Activated CD4-positive, alpha-beta memory T cell treated with anti-CD3 and anti-CD28 coated beads, Interleukin-2, amount 10 ng/mL, durations not matched to agents 7 days and 5 days (primary cell): ENCODE measurements at places on chromosomes 11 and 22.
A peak's percentile ranks its signal among the peaks of the same experiment; 100 is the strongest.

DNA sequence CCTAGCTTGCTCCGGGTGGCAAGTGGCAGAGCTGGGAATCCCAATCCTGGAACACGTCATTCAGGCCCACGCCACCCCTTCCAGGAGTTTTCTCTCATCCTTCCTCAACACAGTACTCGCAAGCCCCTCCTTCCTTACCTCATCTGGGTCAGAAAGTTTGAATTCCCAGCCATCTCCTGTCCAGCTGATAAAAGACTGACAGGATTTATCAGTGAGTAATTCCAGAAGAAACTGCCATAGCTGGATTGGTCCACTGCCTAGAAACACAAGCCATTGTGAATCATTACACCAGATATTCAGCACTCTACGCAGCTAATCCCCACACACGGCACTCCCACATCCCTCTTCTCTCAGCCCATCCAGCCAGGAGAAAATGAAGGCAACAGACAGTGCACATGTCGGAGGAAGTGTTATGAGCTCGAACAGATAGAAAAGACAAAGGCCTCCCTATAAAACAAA, 124.0 kb downstream of the ETS1 start:
- DNase-seq = no peak

- DNase-seq = no peak
Measured at GRCh38 chr11:78958444-78958843, 383.8 kb upstream of the NARS2 start.

- DNase-seq = no peak
Measured at GRCh38 chr11:33704240-33705002, 3.8 kb upstream of the C11orf91 start.

GRCh38 chr11:133263332-133263731, 269.0 kb downstream of the OPCML start:
- DNase-seq = no peak

GRCh38 chr22:45664136-45664646, 7.4 kb upstream of the ATXN10 start:
- no peak for DNase-seq

DNA sequence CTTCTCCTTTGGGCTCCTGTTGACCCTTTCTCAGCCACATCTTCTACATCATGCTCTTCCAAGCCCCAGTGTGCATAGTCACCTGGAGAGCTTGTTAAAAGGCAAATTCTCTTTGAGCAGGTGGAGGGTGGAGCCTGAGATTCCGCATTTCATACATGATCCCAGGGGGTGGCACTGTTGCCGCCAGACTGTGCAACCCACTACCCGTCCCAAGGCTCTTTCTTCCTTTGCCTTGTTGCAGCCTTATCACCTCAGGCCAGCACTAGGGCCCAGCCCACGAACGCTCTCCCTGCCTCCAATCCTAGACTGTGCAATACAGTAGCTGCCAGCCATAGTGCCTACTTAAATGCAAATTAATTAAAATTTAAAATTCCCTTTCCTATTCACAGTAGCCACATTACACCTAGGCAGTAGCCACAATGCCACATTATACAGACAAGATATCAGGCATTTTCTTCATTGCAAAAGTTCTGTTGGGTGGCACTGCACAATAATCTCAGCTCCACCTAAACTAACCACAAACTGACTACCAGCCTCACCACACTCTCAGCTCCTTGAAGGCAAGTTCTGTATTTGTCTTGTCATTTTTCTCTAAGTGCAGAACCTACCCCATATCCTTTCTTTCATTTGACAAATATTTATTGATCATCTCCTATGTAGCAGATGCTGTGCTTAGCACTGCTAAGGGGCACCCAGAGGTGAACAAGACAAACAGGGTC, 4.6 kb upstream of the KCNJ5 start:
- no peak for DNase-seq

- peak; percentile 53 for DNase-seq
Measured at GRCh38 chr22:44023404-44024287, 456 bp upstream of the PARVB start.

GRCh38 chr11:117820071-117820470, 4.5 kb downstream of the FXYD2 start:
- DNase-seq = no peak

GRCh38 chr11:10573556-10573955, 5.1 kb upstream of the LYVE1 start:
- DNase-seq = no peak

DNA sequence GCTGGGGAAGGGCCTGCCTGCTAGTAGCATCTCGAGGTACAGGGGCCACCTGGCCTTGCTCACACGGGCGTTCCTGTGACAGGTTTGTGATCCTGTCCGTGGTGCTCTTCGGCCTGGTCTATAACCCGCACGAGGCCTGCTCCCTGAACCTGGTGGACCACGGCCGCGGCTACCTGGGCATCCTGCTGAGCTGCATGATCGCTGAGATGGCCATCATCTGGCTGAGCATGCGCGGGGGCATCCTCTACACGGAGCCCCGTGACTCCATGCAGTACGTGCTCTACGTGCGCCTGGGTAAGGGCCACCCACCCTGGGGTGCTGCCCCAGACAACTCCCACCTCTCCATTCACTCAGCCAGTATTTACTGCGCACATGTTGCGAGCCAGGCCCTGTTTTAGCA, 31.8 kb upstream of the MYRF start:
- no peak for DNase-seq

- no peak for DNase-seq
Measured at GRCh38 chr11:101428918-101429317, 154.9 kb downstream of the TRPC6 start.

DNA sequence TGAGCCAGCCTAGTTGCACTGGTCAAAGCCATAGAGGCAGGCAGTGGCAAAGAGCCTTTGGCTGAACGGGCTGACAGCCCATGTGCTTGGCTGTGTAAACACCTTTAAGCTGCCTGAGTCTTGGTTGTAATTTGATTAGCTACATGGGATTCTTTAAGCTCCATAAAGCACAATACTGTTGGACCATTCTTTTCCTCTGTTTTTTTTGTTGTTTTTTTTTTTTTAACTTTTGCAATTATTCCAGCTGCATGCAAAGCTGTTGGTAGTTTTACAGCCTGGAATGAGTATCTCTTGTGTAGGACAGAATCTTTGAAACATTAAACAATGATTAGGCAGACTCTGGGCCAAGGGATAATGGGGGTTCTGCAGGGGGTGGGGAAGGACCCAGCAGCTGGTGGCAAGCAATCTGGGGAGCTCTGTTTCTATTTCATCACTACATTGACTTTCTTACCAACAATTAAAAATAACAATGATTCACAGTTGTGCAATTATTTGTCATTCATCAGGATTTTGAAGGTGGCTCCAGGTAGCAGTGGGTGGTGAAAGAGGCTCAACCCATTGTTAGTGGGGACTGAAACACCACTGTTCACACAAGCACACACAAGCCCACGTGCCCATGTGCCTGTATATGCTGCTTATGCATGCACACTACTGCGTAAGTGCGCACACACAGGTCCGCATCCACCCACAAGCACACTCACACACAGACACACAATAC, 69.5 kb upstream of the CSNK2A3 start:
- DNase-seq = no peak

- no peak for DNase-seq
Measured at GRCh38 chr11:67468056-67468455, 995 bp downstream of the TMEM134 start.

- no peak for DNase-seq
Measured at GRCh38 chr11:26930518-26931247, 63.2 kb upstream of the FIBIN start.

- DNase-seq = no peak
Measured at GRCh38 chr11:29024386-29024785, 916.2 kb downstream of the METTL15 start.

- no peak for DNase-seq
Measured at GRCh38 chr11:106495046-106495445, 417.6 kb downstream of the AASDHPPT start.

- DNase-seq = no peak
Measured at GRCh38 chr11:122199661-122200060, 83.6 kb upstream of the BLID start.
